ENCODE measurements at places on chromosomes 7 and 10. TPM values are rescaled to one million over a fixed set of nuclear protein-coding genes. Genes with fewer than 3 reads are reported as not detected.

GRCh38 chr10:109914966-109915365 is 8.3 kb downstream of the XPNPEP1 start:
- DNase-seq: peak; percentile 25

Gene TAS2R4
- 0.78 TPM for total RNA-seq

Gene C10orf105
- total RNA-seq: 0.32 TPM

Gene GPR15LG
- total RNA-seq: not detected

GRCh38 chr10:91247360-91248111 is 27.1 kb downstream of the PCGF5 start:
- no peak for DNase-seq

DNA sequence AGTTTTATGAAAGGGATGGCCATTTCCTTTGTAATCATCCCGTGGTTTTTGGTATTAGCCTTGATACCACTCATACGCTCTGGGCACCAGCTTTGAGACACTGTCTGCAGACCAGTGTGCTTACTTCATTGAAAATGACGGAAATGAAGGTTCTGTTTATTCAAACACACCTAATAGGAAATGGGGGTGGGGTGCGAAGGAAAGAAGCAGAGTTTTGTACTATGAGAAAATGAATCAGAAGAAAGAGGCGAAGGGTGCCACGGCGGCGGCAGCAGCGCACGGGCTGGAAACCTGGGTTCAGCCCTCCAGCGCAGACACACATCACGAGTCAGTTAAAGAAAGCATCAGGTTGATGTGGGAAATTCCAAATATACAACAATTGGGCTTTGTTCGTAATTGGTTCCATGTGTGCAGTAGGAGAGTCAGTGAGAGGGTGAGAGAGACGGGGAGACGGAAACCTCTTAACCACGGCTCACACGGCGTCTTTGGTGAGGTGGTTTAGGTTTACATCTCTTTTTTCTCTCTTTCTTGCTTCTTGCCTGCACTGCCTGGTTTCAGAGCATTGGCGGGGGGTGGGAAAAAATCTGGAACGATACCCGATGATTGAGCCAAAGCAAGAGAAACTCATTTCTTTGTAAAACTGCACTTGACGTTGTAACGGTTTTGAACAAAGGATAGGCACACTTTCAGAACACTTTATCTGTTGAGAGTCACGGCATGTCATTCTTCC is 321.2 kb downstream of the FRMD4A start:
- peak; percentile 37 for DNase-seq

DNA sequence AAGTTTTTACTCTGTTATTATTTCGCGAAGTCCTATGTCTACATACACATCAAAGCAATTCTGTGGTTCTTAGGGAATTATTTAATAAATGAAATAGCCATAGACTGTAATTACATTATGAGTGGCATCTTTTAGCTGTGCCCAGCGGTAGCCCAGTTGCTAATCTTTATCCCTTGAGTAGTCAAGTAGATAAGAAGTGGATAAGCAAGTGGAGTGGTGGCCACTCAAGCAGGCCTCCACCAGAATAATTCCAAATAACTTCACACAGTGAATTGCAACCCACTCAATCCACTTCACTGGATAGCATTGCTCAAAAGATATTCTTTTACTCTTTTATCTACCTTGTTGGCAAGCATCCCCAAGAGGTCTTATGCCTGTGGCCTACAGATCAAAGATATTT is 349.7 kb downstream of the AUTS2 start:
- no peak for DNase-seq

DNA sequence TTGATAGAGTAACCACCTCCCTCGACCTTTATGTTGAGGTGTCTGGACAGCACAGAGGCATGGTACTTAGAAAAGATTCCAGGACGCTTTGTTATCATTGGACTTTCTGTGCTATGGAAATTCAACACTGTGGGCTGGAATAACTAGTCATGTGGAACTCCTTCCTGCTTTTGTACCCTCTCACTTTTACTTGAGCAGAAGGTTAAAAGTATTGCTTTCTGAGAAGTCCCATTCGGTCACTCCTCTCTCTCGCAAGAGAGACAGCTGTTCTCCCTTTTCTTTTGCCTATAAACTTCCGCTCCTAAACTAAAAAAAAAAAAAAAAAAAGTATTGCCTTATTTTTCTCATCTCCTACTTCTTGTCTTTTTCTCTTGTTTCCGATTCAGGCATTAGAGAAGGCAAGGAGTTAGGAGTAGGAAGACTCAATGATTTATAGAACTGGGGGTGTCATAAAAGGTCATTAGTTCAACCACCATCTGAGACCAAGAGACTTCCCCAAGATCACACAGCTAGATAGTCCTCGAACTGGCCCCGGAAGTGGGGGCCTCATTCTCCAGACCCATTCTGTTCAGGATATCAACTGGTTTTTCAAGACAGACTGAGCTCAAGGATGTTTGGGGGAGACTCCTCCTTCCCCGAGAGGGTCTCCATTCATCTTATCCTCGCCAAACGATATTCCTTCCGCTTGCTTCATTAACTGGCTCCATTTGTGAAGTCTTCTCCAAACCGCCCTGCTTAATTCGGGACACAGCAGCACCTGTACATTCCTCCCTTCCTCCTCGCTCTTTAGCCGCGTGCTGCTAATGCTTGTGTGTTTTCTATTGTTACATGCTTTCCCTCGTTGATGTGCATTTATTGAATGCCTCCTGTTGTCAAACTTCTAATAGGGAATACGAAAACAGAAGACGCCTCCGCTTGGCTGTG is 995 bp upstream of the INPP5F start:
- DNase-seq: no peak

Gene ASB13
- total RNA-seq: 12.7 TPM

Data from activated T-helper 1 cell treated with anti-CD3 and anti-CD28 coated beads, Interleukin-12 subunit alpha, Interleukin-12 subunit beta, Interleukin-2, Interleukin-4 antibody, amounts not matched to agents 30 ng/mL and 10 ng/mL and 1 ng/mL, durations not matched to agents 14 hours and 24 hours and 36 hours (primary cell).